ENCODE measurements at places on chromosomes 2 and 18. TPM values are rescaled to one million over a fixed set of nuclear protein-coding genes. Genes with fewer than 3 reads are reported as not detected.

SPC25 gene
- 0.27 TPM for total RNA-seq

DNA sequence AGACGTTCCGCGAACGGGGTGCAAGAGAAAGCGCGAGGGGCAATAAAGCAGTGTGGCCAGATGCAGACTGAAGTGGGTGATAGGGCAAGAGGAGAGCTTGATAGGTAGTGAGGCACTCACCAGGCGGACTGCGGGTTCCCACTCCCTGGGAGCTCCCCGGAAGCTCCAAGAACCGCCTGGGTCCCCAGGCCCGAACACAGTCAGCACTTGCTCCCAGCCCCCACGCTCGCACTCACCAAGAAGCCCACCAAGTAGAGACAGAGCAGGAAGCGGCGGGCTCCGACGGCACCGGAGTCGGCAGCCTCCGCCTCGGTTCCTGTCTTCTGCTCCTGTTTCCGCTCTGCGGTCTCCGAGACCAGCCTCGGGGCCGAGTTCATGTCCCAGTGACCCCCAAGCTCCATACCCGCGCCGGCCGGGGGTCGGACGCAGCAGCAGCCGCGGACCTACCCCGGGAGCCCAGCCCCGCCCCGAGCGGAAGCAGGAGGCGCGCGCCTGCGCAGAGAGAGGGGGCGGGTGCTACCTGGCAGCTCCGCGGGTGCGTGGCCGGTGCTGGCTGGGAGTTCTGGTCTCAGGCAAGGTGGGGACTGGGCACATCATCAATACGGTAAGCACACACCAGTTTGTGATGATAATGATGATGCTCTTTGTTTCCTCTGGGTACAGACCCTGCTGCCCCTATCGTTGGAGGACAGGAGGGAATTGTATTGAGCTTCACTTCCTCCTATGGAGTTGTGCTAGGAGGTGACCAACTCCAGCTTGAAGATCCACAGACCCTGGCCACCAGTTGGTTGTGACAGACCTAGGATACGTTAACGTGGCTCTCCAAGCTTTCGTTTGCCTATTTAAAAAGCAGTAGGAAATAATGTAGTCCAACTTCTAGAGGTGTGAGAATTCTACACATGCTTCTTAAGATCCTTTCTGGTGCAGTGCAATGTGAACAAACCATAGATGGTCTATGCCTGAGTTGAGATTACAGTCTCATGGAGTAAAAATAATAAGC, 25.1 kb upstream of the TMEM182 start:
- peak; percentile 80 for DNase-seq

GRCh38 chr2:66782780-66783361, 347.9 kb downstream of the MEIS1 start:
- DNase-seq, result no peak

DNA sequence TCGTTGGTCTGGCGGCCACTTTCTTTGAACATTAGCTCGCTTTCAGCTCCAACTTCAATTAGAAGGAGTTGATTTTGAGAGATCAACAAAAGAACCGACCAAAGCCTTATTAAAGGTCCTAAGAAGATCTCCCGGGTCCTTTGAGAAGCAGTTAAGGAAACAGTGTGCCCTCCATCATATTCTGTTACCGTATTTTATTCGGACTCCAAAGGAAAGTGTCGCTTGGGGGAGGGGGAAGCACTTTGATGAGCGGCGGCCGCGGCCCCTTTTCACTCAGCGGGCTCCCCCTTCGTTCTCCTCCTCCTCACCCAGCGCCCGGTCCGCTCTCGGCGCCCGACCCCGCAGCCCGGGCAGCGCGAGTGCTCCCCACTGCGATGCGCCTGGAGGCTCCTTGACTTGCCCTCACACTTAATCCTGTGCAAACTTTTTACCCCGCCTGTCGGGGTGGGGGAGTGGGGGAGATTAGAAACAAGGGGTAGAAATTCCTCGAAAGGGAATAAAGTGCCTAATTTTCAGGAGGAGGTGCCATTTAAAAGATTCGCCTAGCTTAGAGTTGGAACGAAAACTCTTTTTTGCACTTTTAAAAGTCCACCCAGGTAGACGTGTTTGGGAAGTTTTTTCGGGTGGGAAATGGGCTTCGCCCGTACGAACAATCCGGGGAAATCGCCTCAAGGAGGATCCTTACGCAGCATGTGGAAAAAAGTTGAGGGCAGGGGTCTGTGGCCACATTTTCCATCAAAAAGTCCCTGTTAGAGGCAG, 1.2 kb upstream of the OTX1 start:
- DNase-seq, result no peak

DNA sequence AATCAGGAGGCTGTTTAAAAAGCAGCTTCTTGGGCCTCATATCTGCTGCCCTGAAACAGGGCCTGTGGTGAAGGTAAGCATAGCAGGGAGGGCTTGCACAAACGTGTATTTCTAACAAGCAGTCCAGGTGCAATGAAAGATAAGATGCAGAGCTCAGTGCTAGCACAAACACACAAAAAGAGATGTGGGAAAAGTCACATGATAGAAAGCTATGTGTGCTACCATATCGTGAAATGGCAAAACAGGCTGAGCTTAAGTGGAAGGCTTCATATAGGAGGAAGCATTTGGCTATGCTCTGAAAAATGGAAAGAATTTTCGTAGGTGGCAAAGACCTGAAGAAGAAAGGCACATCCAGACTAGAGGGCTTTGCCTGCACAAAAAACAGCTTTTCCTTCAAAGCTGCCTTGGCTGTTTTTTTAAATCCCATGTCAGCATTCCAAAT, 10.2 kb downstream of the RSAD2 start:
- DNase-seq, result no peak
